ENCODE measurements at places on chromosomes 16 and 17. TPM values are rescaled to one million over a fixed set of nuclear protein-coding genes. Genes with fewer than 3 reads are reported as not detected.

DNA sequence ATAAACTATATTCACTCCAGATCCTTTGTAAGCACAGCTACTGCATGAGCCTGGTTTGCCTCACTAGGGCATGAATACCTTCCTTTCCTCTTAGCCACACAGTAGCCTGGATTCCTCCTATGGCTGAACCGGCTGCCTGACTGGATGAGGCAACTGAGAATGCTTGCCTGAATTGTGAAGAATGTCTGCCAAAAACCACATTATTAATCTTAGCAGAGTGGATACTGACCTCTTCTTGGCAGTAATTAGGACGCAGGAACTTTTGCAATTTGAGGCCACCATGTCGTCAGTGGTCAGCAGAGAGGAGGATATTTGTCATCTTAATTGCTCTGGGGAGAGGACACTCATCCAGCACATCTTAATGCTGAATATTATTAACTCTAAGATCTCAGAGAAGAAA is 651.8 kb upstream of the GOT2 start:
- DNase-seq = no peak

GRCh38 chr16:5837007-5837670 is 739.5 kb upstream of the EEF2KMT start:
- no peak for DNase-seq

DNA sequence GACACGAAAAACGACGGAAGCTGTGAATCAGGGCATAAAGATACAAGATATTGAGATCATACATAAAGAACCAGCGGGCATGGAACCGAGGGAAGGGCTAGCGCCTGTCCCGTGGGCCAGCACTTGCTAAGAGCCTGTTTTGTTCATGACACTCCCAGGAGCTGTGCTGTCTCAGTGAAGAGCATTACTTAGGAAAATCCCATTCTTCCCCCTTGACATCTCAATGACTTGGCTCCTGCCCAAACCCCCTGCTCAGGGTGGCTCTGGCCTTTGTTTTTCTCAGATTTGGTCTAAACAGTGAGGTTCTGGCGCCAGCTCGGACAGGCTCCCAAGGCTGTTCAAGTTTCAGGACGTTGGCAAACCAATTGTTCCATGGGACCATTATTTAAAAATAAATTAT is 79.1 kb upstream of the SEC14L1 start:
- no peak for DNase-seq

DNA sequence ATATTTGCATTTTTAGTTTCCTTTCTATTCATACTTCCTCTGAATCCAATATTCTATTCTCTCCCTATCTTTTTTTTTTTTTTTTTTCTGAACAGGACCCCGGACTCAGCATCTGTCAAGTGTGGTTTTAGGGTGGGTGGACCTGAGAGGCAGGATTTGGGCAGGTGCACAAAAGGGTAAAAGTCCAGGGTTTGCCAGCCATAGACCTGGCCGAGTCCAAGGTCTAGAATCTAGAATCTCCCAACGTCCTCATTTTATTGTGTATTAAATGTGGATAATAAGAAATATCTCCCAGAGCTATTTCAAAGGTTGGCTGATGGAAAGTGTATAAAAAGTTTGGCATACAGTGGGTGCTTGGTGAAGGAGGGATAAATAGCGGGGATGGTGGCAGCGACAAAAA is 273.3 kb upstream of the MAF start:
- DNase-seq = no peak

GRCh38 chr17:66920435-66920834 is 44.1 kb upstream of the CACNG4 start:
- no peak for DNase-seq

DNA sequence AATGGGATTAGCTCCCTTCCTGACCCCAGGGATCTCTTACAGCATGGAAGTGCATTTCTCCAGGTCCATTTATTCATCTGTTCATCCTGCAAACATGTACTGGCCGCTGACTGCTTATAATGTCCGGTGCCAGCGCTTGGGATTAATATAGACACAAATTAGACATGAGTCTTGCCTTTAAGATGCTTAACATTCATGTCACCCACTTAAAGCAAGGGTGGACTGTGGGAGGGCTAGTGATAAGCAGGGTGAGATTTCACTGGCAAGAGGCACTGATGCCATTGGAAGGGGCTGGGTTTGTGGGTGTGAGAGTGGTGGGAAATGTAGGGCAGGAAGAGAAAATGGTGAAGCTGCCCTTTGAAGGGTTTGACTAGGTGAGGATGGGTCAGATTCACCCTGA is 92.2 kb upstream of the MPHOSPH6 start:
- DNase-seq = no peak

- no peak for DNase-seq
Measured at GRCh38 chr17:76023900-76024237, 3.2 kb downstream of the EVPL start.

DNA sequence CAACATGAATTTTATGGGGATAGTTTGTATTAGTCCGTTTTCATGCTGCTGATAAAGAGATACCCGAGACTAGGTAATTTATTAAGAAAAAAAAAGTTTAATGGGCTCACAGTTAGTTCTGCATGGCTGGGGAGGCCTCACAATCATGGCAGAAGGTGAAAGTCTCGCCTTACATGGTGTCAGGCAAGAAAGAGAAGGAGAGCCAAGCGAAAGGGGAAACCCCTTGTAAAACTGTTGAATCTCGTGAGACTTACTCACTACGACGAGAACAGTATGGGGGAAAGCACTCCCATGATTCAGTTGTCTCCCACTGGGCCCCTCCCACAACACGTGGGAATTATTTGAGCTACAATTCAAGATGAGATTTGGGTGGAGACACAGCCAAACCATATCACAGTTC is 181.5 kb downstream of the PRKCA start:
- DNase-seq = no peak

TP53TG3 gene
- not detected for polyA plus RNA-seq

DNA sequence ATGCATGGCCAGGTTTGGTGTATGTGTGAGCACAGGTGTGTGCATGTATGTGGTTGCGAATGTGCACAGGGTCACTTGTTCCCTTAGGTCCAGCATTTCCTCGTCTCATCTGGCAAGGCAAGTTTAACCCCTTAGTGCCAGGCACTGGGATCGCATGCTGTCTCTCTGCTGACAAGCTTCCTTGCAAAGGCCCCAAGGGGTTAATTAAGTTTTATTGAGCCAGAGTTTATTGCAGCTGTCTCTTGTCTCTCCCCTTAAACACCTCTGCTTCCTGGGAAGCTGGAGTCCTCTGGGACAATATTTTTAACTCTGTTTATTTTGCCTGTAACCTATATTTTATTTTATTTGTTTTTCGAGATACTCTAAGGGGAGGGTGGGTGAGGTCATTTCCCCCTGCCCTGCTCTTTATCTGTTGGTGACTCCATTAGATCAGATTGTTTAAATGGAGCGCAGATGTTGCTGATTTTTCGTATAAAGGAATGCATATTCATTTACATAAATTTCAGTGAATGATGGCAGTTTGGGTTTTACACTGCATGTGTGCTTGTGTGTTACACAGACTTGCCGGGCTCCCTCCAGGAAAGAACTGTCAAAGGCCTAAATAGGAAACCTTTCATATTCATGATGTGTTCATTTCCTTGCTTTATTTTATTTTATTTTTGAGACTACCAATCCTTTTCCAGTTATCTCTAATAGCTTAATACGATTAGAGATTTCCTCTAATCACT is 99.7 kb downstream of the CBLN1 start:
- no peak for DNase-seq

GRCh38 chr16:67654403-67654911 is 5.6 kb downstream of the ACD start:
- no peak for DNase-seq

GRCh38 chr17:48561884-48562810 is 16.0 kb downstream of the HOXB4 start:
- no peak for DNase-seq
